OCI-LY7 (cell line): ENCODE measurements at places on chromosomes 12 and 14.

DNA sequence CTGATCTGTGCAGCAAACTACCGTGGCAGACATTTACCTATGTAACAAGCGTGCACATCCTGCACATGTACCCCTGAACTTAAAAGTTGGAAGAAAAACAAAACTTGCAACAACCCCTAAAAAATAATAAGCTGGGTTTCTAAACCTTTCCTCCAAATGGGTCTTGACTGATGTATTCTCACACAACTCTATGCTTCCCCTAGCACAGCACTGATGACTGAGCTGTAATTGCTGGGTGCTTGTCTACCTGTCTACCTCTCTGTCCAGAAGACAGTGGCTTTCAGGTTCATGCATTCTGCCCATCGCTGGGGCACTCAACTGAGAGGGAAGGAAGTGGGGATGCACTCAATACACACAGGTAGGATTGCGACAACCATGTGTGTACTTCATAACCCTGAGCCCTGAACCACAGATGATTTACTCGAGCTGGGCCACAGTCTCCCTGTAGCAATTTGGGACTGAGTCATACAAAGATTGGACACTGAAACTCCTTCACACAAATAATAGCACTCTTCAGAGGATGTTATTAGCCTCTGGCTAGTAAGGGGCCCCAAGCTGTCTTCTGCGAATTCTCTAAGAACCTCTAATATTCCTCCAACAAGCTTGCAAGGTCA is 44.8 kb upstream of the TMPO start:
- no peak for DNase-seq

DNA sequence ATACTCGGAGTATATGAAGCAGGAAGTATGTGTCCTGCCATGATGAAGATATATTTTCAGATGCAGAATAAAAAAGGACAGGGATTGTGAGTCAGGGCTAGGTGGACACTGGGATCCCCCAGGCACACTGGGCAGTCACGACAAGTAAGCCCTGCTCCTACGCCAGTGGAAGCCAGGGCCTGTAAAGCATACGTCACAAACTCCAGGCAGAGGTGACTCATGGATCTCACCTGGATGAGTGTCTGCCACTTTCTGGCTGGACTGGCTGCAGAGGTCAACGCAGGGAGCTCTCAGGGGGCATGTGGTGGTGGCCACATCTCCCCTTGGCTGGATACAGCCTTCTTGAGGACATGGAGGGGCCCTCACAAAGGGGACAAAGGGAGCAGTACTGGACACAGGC is 262.3 kb downstream of the GLT1D1 start:
- DNase-seq: no peak

DNA sequence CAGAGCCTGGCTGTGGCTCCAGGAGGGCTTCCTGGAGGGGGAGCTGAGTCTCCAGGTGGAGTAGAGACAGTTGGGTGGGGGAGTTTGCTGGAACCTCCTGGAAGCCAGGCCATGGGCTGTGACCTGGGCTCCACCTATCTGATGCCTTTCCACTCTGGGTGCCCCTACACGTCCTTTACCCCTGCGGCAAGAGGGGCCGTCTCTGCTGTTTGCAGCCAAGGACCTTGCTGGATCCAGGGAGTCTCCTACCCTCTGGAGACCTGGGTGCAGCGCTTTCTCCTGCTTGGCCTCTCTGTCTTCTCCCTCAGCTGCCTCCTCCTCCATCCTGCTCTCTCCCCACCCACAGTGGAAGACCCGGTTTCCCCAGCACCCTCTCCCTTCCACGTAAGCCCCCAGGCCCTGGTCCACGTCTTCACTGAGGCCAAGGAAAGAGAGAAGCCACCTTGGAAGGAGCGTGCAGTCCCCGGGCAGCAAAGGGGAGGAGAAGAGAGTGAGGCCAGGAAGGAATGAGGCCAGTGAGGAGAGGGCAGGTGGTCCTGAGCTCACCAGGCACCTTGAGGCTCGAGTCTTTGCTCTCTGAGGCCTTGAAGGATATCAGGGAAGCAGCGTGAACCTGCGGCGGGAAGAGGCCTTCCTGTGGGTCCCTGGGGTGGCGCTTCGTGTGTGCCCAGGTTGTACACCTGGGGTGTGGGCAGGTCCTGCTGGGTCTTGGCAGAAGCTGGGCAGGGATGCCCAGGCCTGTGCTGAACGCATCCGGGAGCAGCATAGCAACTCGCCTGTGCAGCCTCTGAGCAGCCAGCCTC is 294.3 kb upstream of the RTL1 start:
- no peak for DNase-seq

- DNase-seq: peak; percentile 81
Measured at GRCh38 chr14:23056145-23056955, 970 bp downstream of the CDH24 start.

- DNase-seq: no peak
Measured at GRCh38 chr12:59873136-59873535, 277.3 kb downstream of the SLC16A7 start.

- DNase-seq: peak; percentile 49
Measured at GRCh38 chr12:56084958-56085543, 5.1 kb downstream of the ERBB3 start.
